Muscle of leg (tissue), 16 donors: ENCODE measurements at places on chromosomes 13 and 19. TPM values are rescaled to one million over a fixed set of nuclear protein-coding genes. Genes with fewer than 3 reads are reported as not detected.

- DNase-seq: no peak
- H3K27me3 ChIP-seq: no peaks in the 10 kb centered on the region
- no peaks in the 10 kb centered on the region for H3K36me3 ChIP-seq
- no peak overlapping the region for H3K27ac ChIP-seq
- no peak overlapping the region for H3K4me3 ChIP-seq
- H3K4me1 ChIP-seq: no peaks in the 10 kb centered on the region
Observed at GRCh38 chr19:27906081-27906480, 1306.9 kb downstream of the UQCRFS1 start.

- H3K27me3 ChIP-seq: no peaks in the 10 kb centered on the region
- H3K4me1 ChIP-seq: no peaks in the 10 kb centered on the region
Observed at GRCh38 chr13:99757756-99758459, 213.7 kb downstream of the ZIC5 start.

DNA sequence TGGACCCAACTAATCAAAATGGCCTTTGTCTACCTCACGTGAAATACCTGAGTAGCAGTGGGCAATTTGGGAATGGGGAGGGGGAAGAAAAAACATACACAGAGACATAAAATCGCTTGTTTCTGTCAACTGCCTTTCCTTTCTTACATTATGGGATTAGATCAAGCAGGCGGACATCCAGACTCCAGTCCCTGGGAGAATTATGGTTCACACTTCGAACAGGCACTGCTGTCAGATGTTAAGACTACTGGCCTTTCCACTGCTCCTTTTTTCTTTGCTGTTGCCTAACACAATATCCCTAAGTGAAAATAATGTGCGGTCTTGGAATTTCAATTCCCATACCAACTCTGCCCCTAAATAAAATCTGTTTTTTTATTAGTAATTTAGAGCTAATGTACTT lies 1719.7 kb upstream of the SLC10A2 start:
- peaks cover 3% of the 10 kb centered on the region for H3K4me1 ChIP-seq
- H3K4me3 ChIP-seq: no peak overlapping the region
- no peaks in the 10 kb centered on the region for H3K27me3 ChIP-seq
- H3K27ac ChIP-seq: no peak overlapping the region

GRCh38 chr13:102117175-102117831 lies 284.5 kb downstream of the FGF14 start:
- H3K36me3 ChIP-seq: no peaks in the 10 kb centered on the region
- no peak overlapping the region for H3K4me3 ChIP-seq

DNA sequence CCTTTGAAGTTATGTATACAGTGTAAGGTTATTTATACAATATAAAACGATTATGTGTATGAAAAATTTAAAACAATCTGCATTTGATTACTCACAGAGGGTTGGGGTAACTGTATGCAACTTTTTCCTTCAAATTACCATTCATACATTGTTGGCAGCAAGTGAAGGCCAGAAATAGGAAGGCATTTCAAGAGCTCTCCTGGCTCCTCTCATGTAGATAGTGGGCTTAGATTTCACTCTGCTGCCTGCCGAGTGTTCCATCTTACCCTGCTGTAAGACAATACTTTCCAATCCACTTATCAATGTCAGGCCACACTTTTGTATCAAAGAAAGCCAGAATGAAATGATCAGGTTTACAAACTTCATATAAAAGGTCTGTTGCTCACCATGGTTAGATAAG lies 245.2 kb downstream of the DNAJC15 start:
- peaks cover 14% of the 10 kb centered on the region for H3K4me1 ChIP-seq
- H3K36me3 ChIP-seq: no peaks in the 10 kb centered on the region
- no peak overlapping the region for H3K4me3 ChIP-seq
- H3K27me3 ChIP-seq: no peaks in the 10 kb centered on the region

GRCh38 chr13:51221674-51222036 lies 543 bp upstream of the FAM124A start:
- DNase-seq: peak; percentile 21
- no peaks in the 10 kb centered on the region for H3K36me3 ChIP-seq
- H3K4me1 ChIP-seq: peaks cover 15% of the 10 kb centered on the region
- H3K27ac ChIP-seq: no peak overlapping the region

DNA sequence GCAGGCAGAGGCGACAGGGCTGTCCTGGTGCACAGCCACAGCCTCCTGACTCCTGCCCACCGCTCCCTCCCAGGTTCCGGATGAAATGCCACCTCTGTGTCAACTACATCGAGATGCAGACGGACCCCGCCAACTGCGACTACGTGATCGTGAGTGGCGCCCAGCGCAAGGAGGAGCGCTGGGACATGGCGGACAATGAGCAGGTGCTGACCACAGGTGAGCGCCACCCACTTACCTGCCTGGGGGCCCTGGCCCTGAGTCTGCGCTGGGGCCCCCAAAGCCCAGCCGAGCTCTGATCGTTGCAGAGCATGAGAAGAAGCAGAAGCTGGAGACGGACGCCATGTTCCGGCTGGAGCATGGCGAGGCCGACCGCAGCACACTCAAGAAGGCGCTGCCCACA lies 5.5 kb upstream of the MRI1 start:
- H3K36me3 ChIP-seq: peaks cover 74% of the 10 kb centered on the region
- H3K27me3 ChIP-seq: no peaks in the 10 kb centered on the region
- no peak overlapping the region for H3K27ac ChIP-seq

DNA sequence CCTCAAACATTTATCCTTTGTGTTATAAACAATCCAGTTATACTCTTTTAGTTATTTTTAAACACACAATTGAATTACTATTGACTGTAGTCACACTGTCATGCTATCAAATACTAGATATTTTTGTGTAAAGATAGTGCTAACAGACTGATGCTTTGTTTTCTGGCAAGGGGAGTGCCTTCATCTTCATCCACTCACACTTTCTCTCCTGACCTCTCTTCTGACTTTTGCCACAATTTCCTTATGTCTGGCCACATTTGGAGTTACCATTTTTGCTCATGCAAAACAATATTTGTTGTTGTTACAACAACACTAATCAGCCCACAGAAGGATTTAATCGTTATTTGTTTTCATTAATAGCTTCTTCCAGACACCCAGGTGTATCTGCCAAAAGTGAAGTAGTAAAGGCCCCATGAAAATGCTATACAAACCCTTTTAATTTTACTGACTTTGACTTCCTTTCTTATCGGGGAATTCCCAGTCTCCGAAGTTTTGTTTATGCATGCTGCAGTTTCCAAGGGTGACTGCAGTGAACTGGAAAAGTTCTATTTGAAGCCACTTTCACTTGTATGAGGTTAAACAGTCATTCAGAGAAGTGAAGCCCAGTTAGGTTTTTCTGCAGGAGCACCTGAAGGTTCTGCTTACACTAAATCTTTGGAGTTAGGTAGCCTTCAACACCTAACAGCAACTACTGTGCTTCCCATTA lies 66.1 kb upstream of the FRY start:
- H3K4me1 ChIP-seq: peaks cover 2% of the 10 kb centered on the region
- DNase-seq: peak; percentile 90
- H3K27ac ChIP-seq: peak overlapping the region; percentile 52
- H3K4me3 ChIP-seq: no peak overlapping the region
- H3K27me3 ChIP-seq: no peaks in the 10 kb centered on the region

TBXA2R gene
- total RNA-seq: 0.53 TPM

KCNK6 gene
- 2.6 TPM for total RNA-seq

PLVAP gene
- total RNA-seq: 23.1 TPM

EID2B gene
- total RNA-seq: 3.2 TPM

ZNF99 gene
- 0.22 TPM for total RNA-seq

FFAR1 gene
- total RNA-seq: 0.04 TPM

CDX2 gene
- total RNA-seq: not detected

ANO8 gene
- 3.9 TPM for total RNA-seq
